ENCODE measurements at places on chromosomes 11 and 22. TPM values are rescaled to one million over a fixed set of nuclear protein-coding genes. Genes with fewer than 3 reads are reported as not detected.

GUCD1 gene
- total RNA-seq, result 186 TPM

GRCh38 chr11:84142411-84142810 lies 856.2 kb upstream of the CCDC90B start:
- no peak for DNase-seq

DNA sequence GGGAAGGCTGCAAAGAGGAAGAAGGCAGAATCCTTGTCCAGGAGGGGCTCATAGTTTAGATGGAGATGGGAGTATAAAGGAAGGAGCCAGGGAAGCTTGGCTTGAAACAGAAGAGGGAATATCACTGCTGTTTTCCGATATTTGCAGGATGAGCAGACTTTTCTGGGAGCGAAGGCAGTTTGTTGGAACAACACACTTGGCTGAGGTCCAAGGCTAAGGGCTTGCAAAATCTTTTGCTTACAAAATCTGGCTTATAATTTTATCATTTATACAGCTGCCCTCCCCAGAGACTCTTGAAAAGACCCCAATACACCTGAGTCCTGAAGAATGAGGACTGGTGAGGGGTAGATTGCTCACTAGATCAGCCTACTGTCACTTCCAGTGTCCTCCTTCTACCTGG lies 174.8 kb downstream of the NELL1 start:
- DNase-seq, result no peak

DNA sequence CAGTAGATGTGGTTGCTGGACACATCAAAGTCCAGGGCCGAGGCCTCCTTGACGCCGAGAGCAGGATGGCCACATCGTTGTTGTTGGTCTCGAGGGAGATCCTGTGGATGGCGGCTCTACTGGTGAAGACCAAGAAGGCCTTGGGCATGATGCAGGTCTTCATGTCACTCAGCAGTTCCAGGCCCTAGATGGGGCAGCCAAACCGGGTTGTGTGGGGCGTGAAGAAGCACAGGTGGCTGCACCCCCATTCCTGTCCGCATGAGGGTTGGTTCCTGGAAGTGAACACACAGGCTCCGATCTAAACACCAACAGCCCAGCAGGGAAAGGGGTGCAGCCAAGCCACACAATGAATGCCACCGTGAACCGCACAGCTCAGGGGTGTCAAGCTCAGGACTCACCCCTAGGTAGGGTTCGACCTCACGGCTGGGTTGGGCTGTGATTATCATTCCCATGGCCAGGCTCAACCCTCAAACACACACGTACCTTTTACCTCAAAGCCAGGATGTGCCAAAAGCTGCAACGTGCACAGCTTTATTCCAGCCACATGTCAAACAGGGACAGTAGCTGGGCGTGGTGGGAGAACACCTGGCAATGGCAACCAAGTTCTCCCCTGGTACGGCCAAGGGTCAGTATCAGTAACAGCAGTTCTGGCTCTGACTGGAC lies 132.3 kb downstream of the CRYBB2 start:
- DNase-seq, result peak; percentile 41

GRCh38 chr11:17314232-17314547 lies 37.4 kb upstream of the NCR3LG1 start:
- no peak for DNase-seq

TXNRD2 gene
- total RNA-seq, result 29.4 TPM

- peak; percentile 71 for DNase-seq
These were observed 50.3 kb downstream of the TEAD1 start for GRCh38 chr11:12724301-12725054.

DNA sequence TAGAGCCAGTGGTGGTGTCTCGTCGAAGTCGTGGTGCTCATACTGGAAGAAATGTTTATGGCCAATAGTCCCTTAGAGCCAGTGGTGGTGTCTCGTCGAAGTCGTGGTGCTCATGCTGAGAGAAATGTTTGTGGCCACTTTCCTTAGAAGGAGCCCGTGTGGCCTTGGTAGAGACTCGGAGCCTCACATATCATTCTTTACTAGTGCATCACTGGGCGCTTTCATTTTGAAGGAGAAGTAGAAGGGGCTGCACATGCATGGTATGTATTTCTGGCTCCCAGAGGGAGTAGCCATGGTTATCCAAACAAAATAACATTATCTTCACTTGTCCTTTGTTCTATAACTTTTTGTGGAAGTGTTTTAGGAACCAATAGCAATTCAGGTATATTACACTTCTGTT lies 69.5 kb downstream of the JAM3 start:
- no peak for DNase-seq

DNA sequence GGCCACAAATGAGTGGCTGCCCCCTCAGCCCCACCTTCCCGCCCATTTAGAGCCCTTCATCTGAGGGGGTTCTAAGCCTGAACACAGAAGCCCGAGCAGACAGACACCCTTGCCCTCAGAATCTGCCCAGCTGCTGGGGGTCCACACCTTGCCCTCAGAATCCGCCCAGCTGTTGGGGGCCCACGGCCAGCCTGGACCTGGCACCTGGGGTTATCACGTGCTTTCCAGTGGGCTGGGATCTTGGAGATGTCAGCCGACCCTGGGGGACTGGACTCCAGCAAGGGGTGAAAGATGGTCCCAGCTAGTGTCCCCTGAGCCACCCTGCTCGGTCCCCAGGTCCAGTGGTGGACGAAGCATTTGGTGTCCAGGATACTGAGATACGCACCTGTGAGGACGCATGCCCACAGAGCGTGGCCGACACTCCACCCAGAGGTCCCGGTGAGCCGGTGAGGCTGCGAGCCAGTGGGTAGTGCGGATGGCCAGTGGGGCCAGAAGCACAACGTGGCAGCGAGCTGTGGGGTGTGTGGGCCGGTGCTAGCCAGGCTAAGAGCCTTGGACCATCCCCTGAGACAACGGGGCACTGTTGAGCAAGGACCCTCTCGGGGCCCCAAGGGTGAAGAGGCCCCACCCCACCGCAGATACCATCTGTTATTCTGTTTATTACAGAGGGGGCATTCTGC lies 3.1 kb upstream of the CTSD start:
- DNase-seq, result peak; percentile 3

DNA sequence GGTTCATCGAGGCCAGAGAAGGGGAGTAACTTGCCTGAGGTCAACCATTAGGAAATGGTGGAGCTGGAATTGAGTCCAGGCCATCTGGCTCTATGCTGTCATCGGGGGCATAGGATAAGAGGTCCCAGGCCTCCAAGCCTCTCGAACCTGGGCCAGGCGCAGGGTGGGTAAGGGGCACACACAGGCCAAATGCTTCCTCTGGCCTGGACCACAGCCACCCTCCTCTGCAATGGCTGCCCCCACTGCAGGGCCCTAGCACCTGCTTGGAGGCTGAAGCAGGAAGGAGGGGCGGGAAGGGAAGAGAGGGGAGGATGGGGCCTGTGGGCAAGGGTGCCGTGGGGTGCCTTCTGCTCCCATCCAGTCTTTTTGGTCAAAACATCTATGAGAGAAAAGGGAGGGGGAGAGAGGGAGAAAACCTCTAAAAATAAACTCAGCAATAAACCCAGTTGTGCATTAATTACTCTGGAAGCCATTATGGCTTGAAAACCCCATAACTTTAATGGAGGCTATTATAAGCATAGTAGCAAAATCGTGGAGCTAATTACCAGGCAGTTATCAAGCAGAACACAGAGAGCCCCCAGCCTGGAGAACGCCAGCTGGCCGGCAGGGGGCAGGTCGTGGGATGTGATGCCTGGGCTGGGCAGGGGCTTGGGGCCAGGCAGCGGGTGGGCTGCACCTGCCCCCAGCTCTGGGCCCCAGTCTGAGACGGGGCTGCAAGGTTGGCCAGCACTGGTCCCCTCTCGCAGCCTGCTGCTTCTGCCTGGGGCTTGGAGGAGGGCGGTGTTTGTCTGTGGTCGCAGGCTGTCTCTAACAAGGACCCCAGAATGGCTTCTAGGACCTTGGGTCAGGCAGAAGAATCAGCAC lies 21.1 kb downstream of the B3GAT1 start:
- DNase-seq, result no peak

MRGPRE gene
- 0.72 TPM for total RNA-seq

GRCh38 chr11:74055938-74056337 lies 47.1 kb upstream of the UCP3 start:
- DNase-seq, result no peak

C11orf91 gene
- not detected for total RNA-seq

DNA sequence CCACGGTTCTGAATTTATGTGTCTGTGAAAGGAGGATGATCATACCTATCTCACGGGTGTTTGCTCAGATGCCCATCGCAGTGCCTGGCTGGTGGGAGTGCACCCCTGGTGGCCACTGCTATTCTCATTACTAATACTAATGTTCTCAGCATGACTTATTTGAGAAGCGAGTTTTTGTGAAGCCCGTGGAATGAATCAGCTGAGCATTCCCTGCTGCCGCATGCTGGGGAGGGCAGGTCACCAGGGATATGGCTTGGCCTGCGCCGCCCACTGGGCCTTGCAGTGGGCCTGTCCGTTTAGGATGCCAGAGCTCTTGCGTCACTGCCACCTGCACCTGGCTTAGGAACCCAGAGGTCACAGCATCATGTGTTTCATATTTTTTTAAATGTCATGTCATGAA lies 16.9 kb downstream of the CTTN start:
- DNase-seq, result no peak

GRCh38 chr11:131111775-131112174 lies 195.5 kb upstream of the SNX19 start:
- no peak for DNase-seq

DNA sequence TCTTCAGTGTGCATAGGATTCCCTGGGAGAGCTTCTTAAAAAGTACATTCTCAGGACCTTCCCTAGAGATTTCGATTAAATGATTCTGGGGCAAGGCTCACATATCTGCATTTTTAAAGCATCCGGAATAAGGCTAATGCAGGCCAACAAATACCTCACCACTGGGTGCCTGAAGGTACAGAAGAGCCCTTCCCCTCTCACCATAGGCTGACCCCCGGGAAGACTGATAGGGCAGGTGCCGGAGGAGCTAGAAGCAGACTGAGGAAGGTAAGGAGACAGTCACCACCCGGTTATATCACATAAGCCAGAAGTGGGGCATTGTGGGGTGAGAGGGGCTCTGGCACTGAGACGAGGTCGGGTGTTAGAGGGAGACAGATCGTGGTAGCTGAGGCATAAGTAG lies 1059.3 kb downstream of the NTM start:
- no peak for DNase-seq

- no peak for DNase-seq
These were observed 338.6 kb downstream of the TTC28 start for GRCh38 chr22:28341001-28341400.

DNA sequence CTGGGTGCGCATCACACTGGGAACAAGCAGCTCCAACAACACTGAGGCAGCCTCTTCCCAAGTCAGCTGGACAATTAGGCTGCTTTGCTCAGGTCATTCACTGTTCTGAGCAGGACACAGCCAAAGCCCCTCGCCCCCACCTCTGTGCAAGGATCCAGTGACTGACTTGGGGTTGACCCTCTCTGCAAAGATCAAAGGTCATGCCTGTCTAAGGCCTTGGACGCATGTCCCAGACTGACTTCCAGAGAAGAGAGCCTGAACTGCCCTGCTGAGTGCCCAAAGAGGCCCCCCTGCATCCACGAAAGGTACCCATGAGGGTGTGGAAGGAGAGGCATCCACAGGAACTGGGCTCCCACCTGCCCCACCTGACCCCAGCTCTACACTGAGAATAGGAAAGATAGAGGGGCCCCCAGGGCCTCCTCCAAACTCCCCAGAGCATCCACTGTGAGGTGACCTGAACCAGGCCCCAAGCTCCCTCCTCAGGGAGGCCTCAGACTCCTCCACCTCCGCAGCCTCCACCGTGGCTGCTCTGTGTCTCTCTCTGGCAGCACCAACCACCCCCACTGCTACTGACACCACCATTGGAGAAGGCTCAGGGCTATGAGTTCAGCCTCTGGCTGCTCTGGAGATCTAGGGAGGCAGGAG lies 53.5 kb downstream of the IGLL5 start:
- no peak for DNase-seq

DNA sequence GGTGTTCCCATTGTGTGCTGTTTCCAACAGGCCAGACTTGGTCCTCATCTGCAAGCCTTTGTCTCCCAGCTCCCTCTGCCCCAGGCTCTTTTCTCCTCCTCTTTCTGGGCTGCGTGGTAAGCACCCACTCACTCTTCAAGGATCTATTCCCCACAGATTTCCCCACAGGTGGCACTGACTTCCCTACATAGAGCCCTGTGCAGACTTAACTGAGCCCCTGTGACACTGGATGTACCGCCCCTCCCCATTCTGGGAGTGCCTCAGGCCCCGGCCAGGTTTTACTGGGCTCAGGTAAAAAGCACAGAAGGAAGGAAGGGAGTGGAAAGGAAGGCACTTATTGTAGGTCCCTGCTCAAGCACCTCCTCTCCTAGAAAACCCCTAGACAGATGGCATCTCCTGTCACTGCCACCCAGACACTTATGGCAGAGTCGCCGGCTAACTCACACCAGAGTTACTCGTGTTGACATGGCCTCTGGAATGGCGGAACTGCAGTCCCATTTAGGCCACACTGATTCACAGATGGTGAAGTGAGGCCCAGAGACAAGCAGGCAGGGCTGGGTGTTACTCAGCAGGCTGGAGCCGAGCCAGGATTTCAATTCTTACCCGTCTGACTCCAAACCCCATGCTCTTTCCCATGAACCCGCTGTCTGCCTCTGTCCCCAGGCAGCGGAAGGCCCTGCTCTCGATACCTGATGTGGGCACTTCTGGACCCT lies 47.2 kb downstream of the LRRC32 start:
- no peak for DNase-seq

TSPAN32 gene
- 9.8 TPM for total RNA-seq

DNA sequence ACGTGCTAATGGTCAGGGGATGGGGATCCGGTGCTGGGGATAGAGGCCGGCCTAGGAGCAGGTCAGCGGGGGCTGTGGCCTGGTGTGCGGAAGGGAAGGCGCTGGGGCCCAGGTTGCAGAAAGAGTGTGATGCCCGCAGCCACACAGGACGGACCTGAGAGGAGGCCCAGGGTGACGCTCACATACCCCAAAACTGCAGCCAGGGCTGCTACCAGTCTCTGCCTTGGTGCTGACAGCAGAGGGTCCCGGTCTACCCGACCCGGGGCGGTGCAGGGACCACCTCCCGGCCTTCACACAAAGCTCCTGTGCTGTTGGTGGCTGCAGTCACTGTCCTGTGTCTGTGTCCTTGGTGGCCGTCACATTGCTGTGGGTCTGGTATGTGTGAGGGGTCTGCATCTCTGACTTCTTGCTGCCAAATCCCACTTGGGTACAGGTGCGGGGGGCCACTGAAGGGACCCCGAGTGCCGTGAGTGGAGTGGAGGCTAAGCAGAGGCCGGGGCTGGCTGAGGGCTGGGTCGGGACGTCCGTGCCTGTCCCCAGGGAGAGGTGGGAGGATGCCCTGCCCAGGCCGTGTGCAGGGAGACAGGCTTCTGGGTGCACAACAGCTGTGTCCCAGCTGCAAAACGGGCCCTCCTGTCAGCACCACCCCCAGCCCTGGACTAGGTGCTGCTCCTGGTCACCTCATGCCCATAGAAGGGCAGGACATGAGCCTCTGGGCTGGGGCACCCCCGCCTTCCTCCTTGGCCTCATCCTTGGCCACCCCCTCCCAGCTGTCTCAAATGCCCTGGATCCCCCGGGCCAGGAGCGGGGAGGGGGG lies 1.5 kb downstream of the LSP1 start:
- DNase-seq, result no peak

GRCh38 chr11:2308713-2309112 lies 6.9 kb downstream of the TSPAN32 start:
- DNase-seq, result no peak

APOA4 gene
- total RNA-seq, result not detected

Measured in heart left ventricle (tissue), 16 donors.